Uterus (tissue), 4 donors: ENCODE measurements at places on chromosomes 2 and 18. TPM values are rescaled to one million over a fixed set of nuclear protein-coding genes. Genes with fewer than 3 reads are reported as not detected.

Gene ALLC
- not detected for total RNA-seq

Gene SLC9A2
- total RNA-seq = under 0.01 TPM

Gene ZNF514
- 17.1 TPM for total RNA-seq

Gene NEU2
- not detected for total RNA-seq

Gene ZAP70
- total RNA-seq = 3.3 TPM

Gene TEKT4
- not detected for total RNA-seq

Gene CCDC141
- 0.29 TPM for total RNA-seq
